ENCODE measurements at places on chromosomes 12 and 14. TPM values are rescaled to one million over a fixed set of nuclear protein-coding genes. Genes with fewer than 3 reads are reported as not detected.

Gene VAMP1
- total RNA-seq, result 25.9 TPM

Gene DLGAP5
- total RNA-seq, result 0.27 TPM

Gene CPM
- 25.7 TPM for total RNA-seq

Gene TMEM119
- total RNA-seq, result 20.4 TPM

Gene ESRRB
- total RNA-seq, result not detected

Gene ENDOU
- 1.2 TPM for total RNA-seq

Gene CLEC6A
- not detected for total RNA-seq

DNA sequence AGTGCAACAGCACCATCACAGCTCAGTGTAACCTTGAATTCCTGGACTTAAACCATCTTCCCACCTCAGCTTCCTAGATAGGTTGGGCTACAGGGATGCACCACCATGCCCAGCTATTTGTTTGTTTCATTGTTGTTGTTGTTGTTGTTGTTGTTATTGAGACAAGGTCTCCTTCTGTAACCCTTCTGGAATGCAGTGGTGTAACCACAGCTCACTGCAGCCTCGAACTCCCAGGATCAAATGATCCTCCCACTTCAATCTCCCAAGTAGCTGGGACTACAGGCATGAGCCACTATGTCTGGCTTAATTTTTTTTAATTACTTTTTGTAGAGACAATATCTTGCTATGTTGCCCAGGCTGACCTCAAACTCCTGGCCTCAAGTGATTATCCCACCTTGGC is 1.2 kb upstream of the NEMP1 start:
- H3K36me3 ChIP-seq, result no peaks in the 10 kb centered on the region
- no peak overlapping the region for H3K4me3 ChIP-seq
- no peaks in the 10 kb centered on the region for H3K27me3 ChIP-seq
- no peak overlapping the region for H3K27ac ChIP-seq
- H3K4me1 ChIP-seq, result peaks cover 11% of the 10 kb centered on the region
- no peak for DNase-seq

GRCh38 chr14:90969531-90970166 is 90.8 kb downstream of the RPS6KA5 start:
- H3K4me3 ChIP-seq, result no peak overlapping the region
- H3K27me3 ChIP-seq, result no peaks in the 10 kb centered on the region
- no peak overlapping the region for H3K27ac ChIP-seq
- H3K36me3 ChIP-seq, result no peaks in the 10 kb centered on the region
- no peak for DNase-seq

DNA sequence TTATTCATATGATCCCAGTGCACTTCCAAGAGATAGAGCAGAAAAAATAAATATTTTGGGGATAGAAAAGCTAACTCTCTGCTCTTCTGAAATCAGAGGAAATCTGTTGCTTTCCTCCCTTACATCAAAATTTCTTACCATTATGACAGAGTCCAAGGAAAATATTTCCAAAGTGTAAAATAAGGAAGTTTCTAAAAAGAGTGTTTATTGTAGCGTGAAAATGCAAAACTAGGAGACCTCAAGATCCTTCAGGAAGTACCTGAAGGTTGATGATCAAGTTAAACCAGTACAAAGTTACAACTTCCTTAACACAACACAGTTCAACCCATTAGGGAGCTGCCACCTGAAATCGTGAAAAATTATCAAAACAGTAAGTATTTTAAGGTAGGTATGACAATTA is at the start of gene OR6C2:
TSS of gene OR6C2 (plus strand) at position 301 of the 400 bp plus-strand sequence. CDS start 8,138 bp downstream, outside the sequence.
- H3K27ac ChIP-seq, result no peak within 1 kb of the TSS
- no peak for DNase-seq
- H3K36me3 ChIP-seq, result no peaks in the 10 kb centered on the region
- H3K4me3 ChIP-seq, result no peak within 1 kb of the TSS

DNA sequence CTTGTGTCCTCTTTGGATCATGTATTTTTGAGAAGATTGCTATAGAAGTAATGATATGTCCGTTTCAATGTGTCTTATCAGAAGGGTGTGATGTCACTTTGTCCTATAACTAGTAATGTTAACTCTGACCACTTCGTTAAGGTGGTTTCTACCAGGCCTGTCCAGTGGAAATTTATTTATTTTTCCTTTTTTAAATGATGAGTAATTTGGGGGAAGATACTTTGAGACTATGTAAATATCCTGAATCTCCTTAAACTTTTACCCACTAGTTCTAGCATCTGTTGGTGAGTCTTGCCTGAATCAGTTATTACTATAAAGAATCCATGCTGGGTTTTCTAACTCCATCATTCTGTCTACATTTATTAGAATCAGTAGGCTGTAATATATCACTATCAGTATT is 15.3 kb downstream of the EP400 start:
- no peak overlapping the region for H3K27ac ChIP-seq
- no peak overlapping the region for H3K4me3 ChIP-seq
- no peaks in the 10 kb centered on the region for H3K27me3 ChIP-seq
- peaks cover 4% of the 10 kb centered on the region for H3K4me1 ChIP-seq

DNA sequence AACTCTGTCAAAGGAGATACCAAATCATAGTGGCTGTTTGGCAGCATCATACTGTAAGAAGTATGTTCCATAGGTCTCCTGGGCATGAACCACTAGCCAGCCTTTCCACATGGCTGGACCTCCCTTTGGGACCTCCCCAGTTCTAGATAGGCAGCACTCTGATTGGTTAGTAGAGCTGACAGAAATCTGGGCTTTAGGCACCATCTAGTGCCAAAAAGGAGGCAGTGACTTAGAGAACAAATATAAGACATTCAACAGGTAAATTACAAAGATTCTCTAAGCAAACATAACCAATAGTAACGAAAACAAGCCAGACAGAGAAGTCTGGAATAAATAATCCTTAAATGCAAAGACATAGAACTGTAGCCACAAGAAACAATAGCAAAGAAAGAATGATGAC is 148.0 kb upstream of the PDE3A start:
- no peaks in the 10 kb centered on the region for H3K4me1 ChIP-seq
- no peak overlapping the region for H3K27ac ChIP-seq
- H3K27me3 ChIP-seq, result no peaks in the 10 kb centered on the region

- H3K4me1 ChIP-seq, result no peaks in the 10 kb centered on the region
- no peaks in the 10 kb centered on the region for H3K27me3 ChIP-seq
- no peaks in the 10 kb centered on the region for H3K36me3 ChIP-seq
- DNase-seq, result no peak
- H3K27ac ChIP-seq, result no peak overlapping the region
- no peak overlapping the region for H3K4me3 ChIP-seq
Measured at GRCh38 chr12:87866578-87867292, 162.5 kb downstream of the C12orf50 start.

GRCh38 chr12:131923260-131923659 is 5.8 kb upstream of the PUS1 start:
- H3K36me3 ChIP-seq, result peaks cover 36% of the 10 kb centered on the region
- H3K4me1 ChIP-seq, result peaks cover 2% of the 10 kb centered on the region
- H3K4me3 ChIP-seq, result no peak overlapping the region
- no peak for DNase-seq
- no peaks in the 10 kb centered on the region for H3K27me3 ChIP-seq
- H3K27ac ChIP-seq, result no peak overlapping the region

- H3K27ac ChIP-seq, result no peak overlapping the region
- no peak overlapping the region for H3K4me3 ChIP-seq
- H3K36me3 ChIP-seq, result no peaks in the 10 kb centered on the region
Measured at GRCh38 chr12:42763682-42764081, 174.1 kb upstream of the PRICKLE1 start.

GRCh38 chr12:5923751-5924150 is 21.3 kb downstream of the ANO2 start:
- no peak overlapping the region for H3K4me3 ChIP-seq
- H3K27me3 ChIP-seq, result no peaks in the 10 kb centered on the region
- no peak overlapping the region for H3K27ac ChIP-seq
- H3K36me3 ChIP-seq, result no peaks in the 10 kb centered on the region
- no peak for DNase-seq

DNA sequence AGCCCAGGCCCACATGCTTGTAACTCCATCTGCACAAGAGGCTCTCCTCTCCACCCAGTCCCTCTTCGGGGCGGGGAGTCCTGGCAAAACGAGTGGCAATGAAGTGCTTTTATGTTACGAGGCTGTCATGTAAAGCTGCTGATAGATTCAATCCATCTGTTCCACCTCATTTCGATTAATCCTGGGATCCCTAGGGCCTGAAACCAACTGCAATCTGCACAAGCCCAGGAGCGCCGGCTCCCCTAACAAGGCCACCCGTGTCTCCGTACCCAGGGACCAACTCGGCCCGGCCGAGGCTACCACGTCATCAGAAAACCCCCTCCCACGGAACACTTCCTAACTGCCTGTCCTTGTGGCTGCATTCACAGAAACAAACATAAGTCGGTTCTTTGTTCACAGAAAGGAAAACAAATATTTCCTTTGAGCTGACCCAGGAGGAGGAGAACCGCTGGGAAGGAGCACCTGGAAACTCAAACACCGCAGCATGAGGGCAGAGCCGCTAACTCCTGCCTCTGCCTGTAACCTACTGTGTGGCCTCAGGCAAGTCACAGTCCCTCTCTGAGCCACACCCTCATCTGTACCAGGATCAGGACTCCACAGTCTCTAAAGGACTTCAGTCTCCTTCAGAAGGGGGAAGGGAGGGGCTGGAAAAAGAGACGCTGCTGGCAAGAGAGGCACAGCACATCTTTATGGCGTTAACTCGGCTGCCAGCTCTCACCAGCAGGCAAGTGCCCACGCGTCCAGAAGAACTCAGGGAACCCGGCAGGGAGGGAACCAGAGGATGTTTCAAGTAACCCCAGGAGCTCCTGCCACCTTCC is 47.8 kb downstream of the CCDC88C start:
- no peaks in the 10 kb centered on the region for H3K4me1 ChIP-seq
- no peaks in the 10 kb centered on the region for H3K27me3 ChIP-seq
- DNase-seq, result no peak

- H3K36me3 ChIP-seq, result no peaks in the 10 kb centered on the region
- H3K27me3 ChIP-seq, result no peaks in the 10 kb centered on the region
- H3K27ac ChIP-seq, result no peak overlapping the region
Measured at GRCh38 chr14:74190927-74191575, 48.2 kb upstream of the VSX2 start.

GRCh38 chr14:39264558-39264957 is 30.8 kb downstream of the MIA2 start:
- no peak overlapping the region for H3K4me3 ChIP-seq
- no peaks in the 10 kb centered on the region for H3K27me3 ChIP-seq
- H3K36me3 ChIP-seq, result no peaks in the 10 kb centered on the region
- peaks cover 10% of the 10 kb centered on the region for H3K4me1 ChIP-seq
- DNase-seq, result no peak

- no peak overlapping the region for H3K27ac ChIP-seq
- no peaks in the 10 kb centered on the region for H3K27me3 ChIP-seq
- no peaks in the 10 kb centered on the region for H3K36me3 ChIP-seq
- DNase-seq, result no peak
Measured at GRCh38 chr12:129067491-129067890, 214.2 kb downstream of the GLT1D1 start.

DNA sequence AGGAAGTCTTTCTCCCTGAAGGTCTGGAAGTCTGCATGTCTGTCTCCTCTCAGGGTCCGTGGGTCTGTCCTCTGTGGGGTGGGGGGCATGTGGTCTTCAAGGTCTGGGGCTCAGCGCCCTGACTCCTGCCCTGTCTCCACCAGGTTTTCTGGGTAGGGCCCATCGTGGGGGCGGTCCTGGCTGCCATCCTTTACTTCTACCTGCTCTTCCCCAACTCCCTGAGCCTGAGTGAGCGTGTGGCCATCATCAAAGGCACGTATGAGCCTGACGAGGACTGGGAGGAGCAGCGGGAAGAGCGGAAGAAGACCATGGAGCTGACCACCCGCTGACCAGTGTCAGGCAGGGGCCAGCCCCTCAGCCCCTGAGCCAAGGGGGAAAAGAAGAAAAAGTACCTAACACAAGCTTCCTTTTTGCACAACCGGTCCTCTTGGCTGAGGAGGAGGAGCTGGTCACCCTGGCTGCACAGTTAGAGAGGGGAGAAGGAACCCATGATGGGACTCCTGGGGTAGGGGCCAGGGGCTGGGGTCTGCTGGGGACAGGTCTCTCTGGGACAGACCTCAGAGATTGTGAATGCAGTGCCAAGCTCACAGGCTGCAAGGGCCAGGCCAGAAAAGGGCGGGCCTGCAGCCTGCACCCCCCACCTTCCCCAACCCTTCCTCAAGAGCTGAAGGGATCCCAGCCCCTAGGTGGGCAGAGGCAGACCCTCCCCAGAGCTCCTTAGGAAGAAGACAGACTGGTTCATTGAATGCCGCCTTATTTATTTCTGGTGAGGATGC is 3.4 kb downstream of the AQP5 start:
- no peaks in the 10 kb centered on the region for H3K27me3 ChIP-seq
- no peak for DNase-seq
- H3K4me1 ChIP-seq, result peaks cover 47% of the 10 kb centered on the region
- H3K36me3 ChIP-seq, result no peaks in the 10 kb centered on the region
- no peak overlapping the region for H3K27ac ChIP-seq
- H3K4me3 ChIP-seq, result no peak overlapping the region

GRCh38 chr12:6234906-6235305 is 34.7 kb downstream of the CD9 start:
- H3K27me3 ChIP-seq, result no peaks in the 10 kb centered on the region
- H3K4me3 ChIP-seq, result no peak overlapping the region
- DNase-seq, result no peak
- H3K36me3 ChIP-seq, result peaks cover 33% of the 10 kb centered on the region

DNA sequence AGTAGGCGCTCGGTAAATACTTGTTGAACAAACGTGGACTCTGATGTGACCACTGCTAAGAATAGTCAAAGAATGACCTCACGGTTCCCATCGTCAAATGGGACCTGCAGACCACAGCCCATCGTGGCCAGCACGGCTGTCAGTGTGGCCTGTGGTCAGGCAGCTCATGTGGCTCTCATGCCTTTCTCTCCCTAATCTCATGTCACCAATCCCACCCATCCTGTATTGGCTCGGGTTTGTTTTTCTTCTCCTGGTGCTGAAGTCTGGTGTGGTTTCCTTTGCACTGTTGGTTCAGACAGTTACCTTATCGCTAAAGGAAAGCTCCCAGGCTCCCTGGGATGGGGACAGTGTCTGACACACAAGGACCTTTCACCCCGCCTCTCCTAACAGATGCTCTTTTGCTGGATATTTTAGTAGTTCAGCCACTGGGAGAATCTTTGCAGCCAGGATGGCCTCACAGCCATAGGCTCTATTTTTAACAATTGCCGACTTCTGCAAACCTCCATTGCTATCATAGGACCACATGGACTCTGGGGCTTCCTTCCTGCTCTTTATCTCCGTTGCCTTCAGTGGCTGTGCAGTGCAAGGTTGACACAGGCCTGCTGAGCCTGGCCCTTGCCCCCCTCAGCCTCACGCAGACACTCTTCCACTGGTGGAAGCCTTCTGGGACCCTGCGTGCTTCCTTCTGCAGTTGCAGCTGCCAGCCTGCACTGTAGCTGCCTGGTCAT is 293.1 kb upstream of the FKBP4 start:
- H3K36me3 ChIP-seq, result no peaks in the 10 kb centered on the region
- peak overlapping the region; percentile 34 for H3K27ac ChIP-seq
- no peaks in the 10 kb centered on the region for H3K27me3 ChIP-seq
- peaks cover 16% of the 10 kb centered on the region for H3K4me1 ChIP-seq

DNA sequence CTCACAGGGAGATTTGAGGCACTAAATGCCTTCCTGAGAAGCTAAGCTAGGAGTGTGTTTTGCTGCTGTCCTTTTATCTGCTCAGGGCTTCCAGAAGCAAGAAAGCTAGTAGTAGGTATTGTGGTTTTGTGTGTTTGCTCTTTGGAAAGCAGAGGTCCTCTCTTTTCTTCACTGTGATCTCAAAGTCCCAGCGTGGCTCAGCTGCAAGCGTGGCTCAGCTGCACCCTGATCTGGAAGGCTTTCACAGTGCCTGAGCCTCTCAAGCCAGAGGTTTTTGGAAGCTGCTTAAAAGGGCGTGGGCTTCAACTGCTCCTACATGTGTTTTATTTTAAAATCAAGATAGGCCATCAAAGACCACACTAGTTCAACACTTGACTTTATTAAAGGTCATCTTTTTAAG is 337.4 kb upstream of the RGS6 start:
- H3K4me3 ChIP-seq, result no peak overlapping the region
- no peaks in the 10 kb centered on the region for H3K36me3 ChIP-seq
- H3K27ac ChIP-seq, result no peak overlapping the region
- peaks cover 22% of the 10 kb centered on the region for H3K4me1 ChIP-seq
